ENCODE measurements at places on chromosomes 11 and 22.
A peak's percentile ranks its signal among the peaks of the same experiment; 100 is the strongest.

GRCh38 chr11:3914805-3915204 is 59.3 kb downstream of the STIM1 start:
- DNase-seq, result no peak

- no peak for DNase-seq
These were observed 27.3 kb upstream of the NXPE4 start for GRCh38 chr11:114622858-114623257.

- DNase-seq, result no peak
These were observed 11.1 kb downstream of the KCNJ4 start for GRCh38 chr22:38443628-38444521.

GRCh38 chr11:45662096-45662664 is 3.2 kb downstream of the CHST1 start:
- no peak for DNase-seq

- DNase-seq, result no peak
These were observed 80.1 kb upstream of the ALX4 start for GRCh38 chr11:44389963-44390605.

- DNase-seq, result no peak
These were observed 17.3 kb upstream of the OOSP4B start for GRCh38 chr11:59999691-60000090.

- DNase-seq, result no peak
These were observed 9.9 kb downstream of the PRR5 start for GRCh38 chr22:44711690-44712555.

GRCh38 chr22:19742160-19743066 is 18.2 kb upstream of the TBX1 start:
- no peak for DNase-seq

DNA sequence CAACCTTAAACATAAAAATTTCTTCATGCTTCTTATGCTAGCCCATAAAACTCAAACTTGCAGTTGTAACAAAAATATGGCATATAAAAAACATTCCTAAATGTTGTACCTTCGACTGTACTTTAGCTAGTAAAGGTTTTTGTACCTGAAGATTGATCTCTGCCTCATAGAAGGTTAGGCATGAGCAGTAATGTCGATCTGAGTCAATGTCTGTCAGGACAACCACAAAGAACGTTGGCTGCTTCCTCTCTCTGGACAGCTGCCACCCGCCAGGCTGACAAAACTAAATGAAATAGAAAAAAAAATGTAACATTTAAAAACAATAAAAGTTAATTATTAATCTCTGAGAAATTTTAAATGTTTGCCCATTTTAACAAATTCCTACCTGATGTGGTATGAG is 251.3 kb downstream of the SBF2 start:
- no peak for DNase-seq

- no peak for DNase-seq
These were observed 78.4 kb downstream of the RBFOX2 start for GRCh38 chr22:35950262-35950661.

DNA sequence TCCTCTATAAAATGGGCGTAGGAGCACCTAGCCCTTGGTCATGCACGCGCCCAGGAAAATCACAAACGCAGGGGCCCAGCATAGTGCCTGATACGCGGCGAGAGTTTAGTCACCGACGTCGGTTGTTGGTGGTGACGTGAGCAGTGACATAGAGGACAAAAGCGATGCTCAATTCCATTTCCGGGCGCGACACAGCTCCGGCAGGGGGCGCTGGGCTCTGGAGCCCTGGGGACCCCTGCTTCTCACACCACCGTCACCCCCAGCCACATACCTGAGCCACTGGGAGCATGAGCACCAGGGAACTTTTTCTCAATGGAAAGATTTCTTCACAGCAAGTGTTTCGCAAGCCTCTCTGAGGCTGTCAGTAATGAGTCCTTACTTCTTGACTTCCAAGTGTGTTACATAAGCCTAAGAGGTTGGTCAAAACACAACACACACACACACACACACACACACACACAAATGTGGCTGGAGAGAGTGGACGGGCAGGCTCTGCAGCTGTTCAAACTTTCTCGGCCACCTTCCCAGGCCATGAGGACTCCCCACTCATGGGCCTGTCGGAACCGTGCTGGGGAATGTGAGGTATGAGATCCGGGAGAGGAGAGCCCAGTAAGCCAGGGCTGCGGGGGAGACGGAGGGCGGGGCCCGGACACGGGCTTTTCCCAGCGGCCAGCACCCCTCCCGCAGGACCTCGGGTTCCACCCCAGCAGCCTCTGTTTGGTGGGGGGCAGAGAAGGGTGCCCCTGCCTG is 36.9 kb upstream of the LINC01488 start:
- no peak for DNase-seq

DNA sequence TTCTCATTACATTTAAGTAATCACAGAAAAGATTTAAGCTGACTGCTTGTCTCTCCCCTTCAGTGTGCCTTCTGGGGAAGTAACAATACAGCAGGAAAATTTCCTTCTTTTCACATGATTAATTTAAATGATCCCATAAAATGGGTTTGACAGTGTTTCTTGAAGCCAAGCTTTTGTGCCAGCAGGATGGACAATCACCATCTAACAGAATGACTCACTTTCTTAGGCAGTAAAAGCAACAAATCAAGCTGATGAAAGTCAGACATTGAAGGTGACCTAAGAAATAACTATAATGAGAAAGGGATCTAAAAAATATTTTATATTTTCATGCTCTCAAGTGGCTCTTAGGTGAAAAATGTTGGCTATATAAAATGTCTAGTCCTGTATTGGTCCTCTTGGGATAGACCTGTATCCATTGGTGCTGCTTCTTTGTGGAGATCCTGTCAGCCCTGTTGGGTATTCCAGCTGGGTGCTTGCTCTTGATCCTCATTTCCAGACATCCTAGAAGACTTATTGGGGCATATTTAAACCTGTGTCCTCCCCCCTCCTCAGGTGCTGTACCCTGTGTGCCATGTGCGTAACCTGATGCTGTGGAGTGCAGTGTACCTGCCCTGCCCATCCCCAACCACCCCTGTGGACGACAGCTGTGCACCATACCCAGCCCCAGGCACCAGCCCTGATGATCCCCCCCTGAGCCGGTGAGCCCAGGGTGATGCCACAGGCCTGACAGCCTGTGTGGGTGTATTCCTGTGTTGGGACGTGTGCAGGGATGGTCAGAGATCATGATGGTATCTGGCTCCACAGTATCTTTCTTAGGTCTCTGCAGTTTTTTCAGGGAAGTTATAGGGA is 62.7 kb upstream of the HORMAD2 start:
- DNase-seq, result no peak

GRCh38 chr11:69611548-69612526 is 29.1 kb upstream of the CCND1 start:
- no peak for DNase-seq

- no peak for DNase-seq
These were observed 27.8 kb downstream of the RGL4 start for GRCh38 chr22:23718371-23719165.

DNA sequence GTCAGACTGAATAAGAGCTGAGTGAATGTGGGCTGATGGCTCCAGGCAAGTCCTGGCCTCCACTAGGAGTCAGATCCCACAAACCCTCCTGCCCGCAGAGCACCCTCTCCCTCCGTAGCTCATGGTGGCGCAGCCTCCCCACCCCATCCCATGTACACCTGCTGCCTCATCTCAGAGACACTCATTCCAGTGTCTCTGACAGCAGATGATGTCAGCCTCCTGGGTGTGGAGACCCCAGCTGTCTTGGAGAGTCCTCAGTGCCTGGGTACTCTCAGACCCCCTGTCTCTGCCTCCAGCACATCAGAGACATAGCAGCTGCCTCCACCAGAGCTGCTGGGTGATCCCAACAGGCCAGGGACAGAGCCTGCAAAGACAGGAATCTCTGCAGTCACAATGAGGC is 9.5 kb downstream of the IGLL5 start:
- no peak for DNase-seq

DNA sequence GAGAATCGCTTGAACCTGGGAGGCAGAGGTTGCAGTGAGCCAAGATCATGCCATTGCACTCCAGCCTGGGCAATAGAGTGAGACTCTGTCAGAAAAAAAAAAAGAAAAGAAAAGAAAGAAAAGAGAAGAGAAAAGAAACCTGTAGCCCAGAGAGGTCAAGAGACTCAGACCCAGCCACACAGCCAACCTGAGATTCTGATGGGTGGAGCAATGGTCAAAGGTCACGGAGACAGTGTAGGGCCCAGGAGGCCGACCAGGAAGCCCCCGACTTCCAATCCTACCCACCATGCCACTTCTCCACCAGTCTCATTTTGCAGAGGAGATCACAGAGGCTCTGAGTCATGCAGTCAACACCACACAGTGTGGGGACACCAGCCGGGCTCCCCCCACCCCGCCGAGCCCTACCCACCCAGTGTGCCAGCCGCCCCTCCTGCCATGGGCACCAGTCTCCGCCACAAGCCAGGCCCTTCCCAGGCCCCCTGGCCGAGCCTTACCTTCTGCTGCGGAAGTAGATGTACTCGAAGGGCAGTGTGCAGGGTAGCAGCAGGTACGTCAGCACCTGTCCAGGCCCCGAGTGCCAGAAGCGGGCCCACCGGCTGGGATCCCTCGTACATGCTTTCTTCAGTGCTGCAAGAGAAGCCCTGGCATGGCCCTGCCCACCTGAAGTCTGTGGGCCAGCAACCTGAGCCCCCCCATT is 7.9 kb downstream of the PNPLA5 start:
- no peak for DNase-seq

GRCh38 chr11:26943636-26944035 is 50.3 kb upstream of the FIBIN start:
- DNase-seq, result no peak

DNA sequence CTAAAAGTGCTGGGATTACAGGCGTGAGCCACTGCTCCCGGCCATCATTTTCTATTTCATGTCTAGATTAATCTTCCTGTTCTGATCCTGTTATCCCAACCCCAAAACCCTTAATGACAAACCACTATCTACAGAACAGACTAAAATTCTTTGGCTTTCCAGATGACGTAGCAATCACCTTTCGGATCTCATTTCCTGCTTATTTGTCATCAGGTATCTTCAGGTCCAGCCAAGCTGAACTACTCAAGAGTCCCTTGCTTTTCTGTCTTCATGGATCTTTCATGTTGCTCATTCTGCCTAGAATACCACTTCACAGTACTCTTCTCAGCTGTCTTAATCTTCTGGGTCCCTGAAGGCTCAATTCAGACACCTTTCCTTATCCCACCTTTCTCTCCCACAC is 27.4 kb upstream of the IPO7 start:
- DNase-seq, result no peak

DNA sequence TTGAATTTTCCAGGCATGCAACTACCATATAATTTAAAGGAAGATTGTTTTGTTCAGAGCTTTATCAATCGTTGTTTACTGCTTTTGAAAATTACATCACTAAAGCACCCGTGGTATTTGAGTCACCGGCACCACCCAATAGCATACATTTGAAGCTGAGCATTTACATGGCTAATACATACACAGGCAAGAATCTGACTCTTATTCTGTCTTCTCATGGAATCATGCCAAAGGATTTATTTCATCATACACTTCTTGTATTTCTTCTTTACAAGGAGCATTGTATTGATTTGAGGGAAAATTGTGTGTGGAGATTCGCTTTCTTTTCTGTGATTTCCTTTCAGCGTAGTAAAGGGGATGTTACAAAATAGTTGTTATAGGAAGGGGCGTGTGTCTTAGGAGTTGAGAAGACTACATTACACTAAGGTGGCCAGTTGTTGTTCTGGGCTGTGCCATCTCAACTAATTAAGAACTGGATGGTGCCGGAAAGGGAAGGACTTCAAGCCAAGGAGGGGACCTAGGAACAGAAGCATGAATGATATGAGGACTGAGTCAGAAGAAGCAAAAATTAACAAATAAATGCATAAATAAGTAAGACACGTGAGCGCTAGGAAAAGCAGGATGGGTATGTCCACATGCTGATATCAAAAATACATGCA is 12.9 kb upstream of the CD3E start:
- no peak for DNase-seq

- no peak for DNase-seq
These were observed 34.7 kb upstream of the NRIP3 start for GRCh38 chr11:9038541-9038940.

GRCh38 chr11:111528557-111528956 is 12.0 kb upstream of the LAYN start:
- peak; percentile 23 for DNase-seq

- DNase-seq, result peak; percentile 91
These were observed at the start of gene SLC3A2 for GRCh38 chr11:62880803-62881578. TSS of gene SLC3A2 (plus strand) at chr11:62880896. CDS start at chr11:62881024, 128 bp downstream.

GRCh38 chr22:23684026-23684425 is 6.8 kb upstream of the RGL4 start:
- no peak for DNase-seq

GRCh38 chr11:100929377-100929776 is 200.2 kb downstream of the PGR start:
- DNase-seq, result no peak

GRCh38 chr11:96205460-96205809 is 137.6 kb downstream of the MAML2 start:
- DNase-seq, result peak; percentile 32

- DNase-seq, result no peak
These were observed 53.7 kb downstream of the HIPK3 start for GRCh38 chr11:33310720-33311500.

DNA sequence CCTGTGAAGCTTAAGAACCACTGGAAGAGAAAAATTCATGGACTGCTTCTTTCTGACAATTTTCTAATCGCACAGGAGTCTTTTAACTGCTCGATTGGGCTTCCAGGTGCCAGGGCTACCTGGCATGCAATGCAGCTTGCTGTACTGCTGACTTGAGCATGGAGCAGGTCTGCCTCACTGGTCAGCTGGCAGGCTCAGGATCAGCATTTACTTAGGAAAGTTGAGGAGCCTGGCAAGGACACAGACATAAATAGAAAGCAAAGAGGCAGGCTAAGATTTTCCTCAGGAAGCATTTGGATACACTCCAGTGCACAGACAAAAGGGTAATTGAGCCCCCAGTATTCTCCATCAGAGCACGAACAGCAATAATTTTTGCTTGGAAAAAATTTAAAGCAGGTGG is 163.5 kb downstream of the CSNK2A3 start:
- DNase-seq, result no peak

GRCh38 chr22:22682807-22683667 is 38.6 kb downstream of the GGTLC2 start:
- no peak for DNase-seq

GRCh38 chr22:32335471-32335870 is 22.2 kb upstream of the RFPL3 start:
- DNase-seq, result no peak

DNA sequence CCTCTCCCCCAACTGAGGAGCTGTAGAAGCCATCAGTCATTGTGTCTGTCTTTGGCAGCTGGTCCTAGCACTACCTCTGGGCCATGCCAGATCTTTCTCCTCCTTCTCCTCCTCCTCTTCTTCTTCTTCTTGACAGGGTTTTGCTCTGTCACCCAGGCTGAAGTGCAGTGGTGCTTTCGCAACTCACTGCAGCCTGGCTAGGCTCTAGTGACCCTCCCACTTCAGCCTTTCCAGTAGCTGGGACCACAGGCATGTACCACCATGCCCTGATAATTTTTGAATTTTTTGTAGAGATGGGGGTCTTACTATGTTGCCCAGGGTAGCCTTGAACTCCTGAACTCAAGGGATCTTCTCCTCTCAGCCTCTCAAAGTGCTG is 50.1 kb upstream of the SHANK2 start:
- no peak for DNase-seq

DNA sequence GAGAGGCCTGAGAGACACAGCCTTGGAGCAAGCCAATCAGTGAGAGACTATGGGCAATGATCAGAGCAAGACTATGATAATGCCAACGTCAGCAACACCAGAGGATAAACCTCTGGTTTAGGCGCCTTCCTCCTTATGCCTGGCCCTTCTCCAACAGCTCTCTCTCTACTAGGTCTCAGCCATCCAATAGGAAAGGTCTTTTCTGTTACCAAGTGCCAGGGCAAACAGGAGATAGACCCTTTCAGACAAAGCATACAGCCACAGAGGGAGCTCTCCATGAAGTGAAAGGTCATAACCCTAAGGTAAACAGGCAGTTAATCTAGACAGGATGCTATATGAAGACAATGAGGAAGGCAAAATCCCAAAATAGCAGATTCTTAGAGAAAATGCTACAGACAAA is 9.5 kb downstream of the STK33 start:
- DNase-seq, result no peak

Data from CD4-positive, alpha-beta T cell treated with Interleukin-17A for 4 hours (primary cell).